Esophagus muscularis mucosa (tissue), 4 donors: ENCODE measurements at places on chromosomes 7 and 10. TPM values are rescaled to one million over a fixed set of nuclear protein-coding genes. Genes with fewer than 3 reads are reported as not detected.

PLOD3 gene
- 60.2 TPM for total RNA-seq

SEC24C gene
- 46.9 TPM for total RNA-seq

VAX1 gene
- total RNA-seq: not detected

MINDY4 gene
- 16.7 TPM for total RNA-seq

MSS51 gene
- total RNA-seq: 0.83 TPM

ACSM6 gene
- not detected for total RNA-seq

TRIM50 gene
- not detected for total RNA-seq

PDZD7 gene
- 0.45 TPM for total RNA-seq

OPALIN gene
- total RNA-seq: not detected

MRPS16 gene
- total RNA-seq: 36.6 TPM

SLC26A5 gene
- total RNA-seq: not detected

SLC18A3 gene
- 0.57 TPM for total RNA-seq

IL15RA gene
- 30.1 TPM for total RNA-seq

TNKS2 gene
- 45.8 TPM for total RNA-seq

CYP2C8 gene
- total RNA-seq: not detected

RELN gene
- total RNA-seq: 8.0 TPM

LIPM gene
- not detected for total RNA-seq

SORCS1 gene
- total RNA-seq: 11.9 TPM

SFRP4 gene
- total RNA-seq: 3.0 TPM

ITPRID1 gene
- total RNA-seq: not detected

FXYD4 gene
- not detected for total RNA-seq

GDF2 gene
- total RNA-seq: not detected

ADAM22 gene
- 1.0 TPM for total RNA-seq

GRM3 gene
- not detected for total RNA-seq

CPA2 gene
- total RNA-seq: not detected

SYT15B gene
- 11.3 TPM for total RNA-seq

MAD1L1 gene
- 22.2 TPM for total RNA-seq

CDK1 gene
- total RNA-seq: 0.66 TPM

OPN1SW gene
- not detected for total RNA-seq

HOXA6 gene
- total RNA-seq: 0.66 TPM

AKR1D1 gene
- total RNA-seq: not detected

ANKRD30A gene
- total RNA-seq: not detected

IFIT1 gene
- 11.5 TPM for total RNA-seq

DYDC2 gene
- not detected for total RNA-seq

RNF148 gene
- total RNA-seq: 0.58 TPM

PDK4 gene
- total RNA-seq: 275 TPM

GSTK1 gene
- total RNA-seq: 110 TPM

CDC14C gene
- total RNA-seq: not detected

GOLGA7B gene
- total RNA-seq: 0.29 TPM

FAM25G gene
- not detected for total RNA-seq

PNLIPRP1 gene
- total RNA-seq: not detected

FAS gene
- total RNA-seq: 19.9 TPM

PIP gene
- total RNA-seq: not detected

PAPSS2 gene
- total RNA-seq: 13.2 TPM

ATG9B gene
- not detected for total RNA-seq

ADGRA1 gene
- total RNA-seq: under 0.01 TPM
